ENCODE measurements at places on chromosomes 2 and 18. TPM values are rescaled to one million over a fixed set of nuclear protein-coding genes. Genes with fewer than 3 reads are reported as not detected.

The UGT1A7 gene
- total RNA-seq = not detected

The ASAP2 gene
- 28.2 TPM for total RNA-seq

The C2orf80 gene
- total RNA-seq = not detected

The IL36G gene
- total RNA-seq = not detected

The PMAIP1 gene
- total RNA-seq = 30.0 TPM

The DAW1 gene
- 9.8 TPM for total RNA-seq

The SLC9A4 gene
- not detected for total RNA-seq

The DSG1 gene
- not detected for total RNA-seq

The RNF152 gene
- total RNA-seq = 4.3 TPM
